Dermis microvascular lymphatic vessel endothelial cell (primary cell): ENCODE measurements at places on chromosomes 12 and 14. TPM values are rescaled to one million over a fixed set of nuclear protein-coding genes. Genes with fewer than 3 reads are reported as not detected.

DNA sequence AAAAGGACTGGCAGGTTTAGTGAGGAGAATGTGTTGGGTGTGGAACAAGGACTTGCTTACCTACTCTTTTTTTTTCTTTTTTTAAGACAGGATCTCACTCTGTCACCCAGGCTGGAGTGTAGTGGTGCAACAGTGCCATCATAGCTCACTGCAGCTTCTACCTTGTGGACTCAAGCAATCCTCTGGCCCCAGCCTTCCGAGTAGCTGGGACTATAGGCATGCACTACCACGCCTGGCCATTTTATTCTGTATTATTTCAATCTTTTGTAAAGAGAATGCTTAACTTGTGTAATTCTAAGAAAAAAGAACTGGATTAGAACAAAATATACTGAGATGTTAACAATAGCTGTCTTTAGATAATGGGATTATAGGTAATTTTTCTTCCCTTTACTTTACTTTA, 1.9 kb upstream of the VRTN start:
- DNase-seq: no peak

GRCh38 chr12:29082522-29082921, 66.6 kb upstream of the FAR2 start:
- DNase-seq: no peak

DNA sequence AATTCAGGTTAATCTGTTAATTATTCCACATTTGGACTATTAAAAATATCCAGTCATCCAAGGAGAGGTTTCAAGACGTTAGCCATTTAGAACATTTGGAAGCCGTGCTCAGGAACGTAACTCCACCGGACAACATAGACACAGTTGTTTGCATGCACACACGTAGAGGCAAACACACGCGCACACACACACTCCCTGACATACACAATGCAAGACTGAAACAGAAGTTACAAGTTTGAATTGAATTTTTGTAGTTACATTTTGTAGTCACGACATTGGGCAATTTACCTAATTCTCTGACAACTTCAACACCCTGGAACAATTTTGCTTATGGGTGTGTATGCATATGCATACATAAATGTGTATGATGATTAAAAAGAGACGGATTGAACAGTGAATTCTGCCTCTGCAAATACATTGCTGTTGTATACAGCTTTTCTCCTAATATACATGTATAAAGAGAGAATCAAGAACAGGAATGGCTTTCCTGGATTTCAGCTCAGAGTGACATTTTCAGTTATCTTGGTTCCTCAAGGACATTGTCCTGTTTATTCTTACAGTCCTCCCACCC, 298.8 kb downstream of the LRFN5 start:
- no peak for DNase-seq

- no peak for DNase-seq
Observed at GRCh38 chr12:102394200-102394599, 86.2 kb downstream of the IGF1 start.

DNA sequence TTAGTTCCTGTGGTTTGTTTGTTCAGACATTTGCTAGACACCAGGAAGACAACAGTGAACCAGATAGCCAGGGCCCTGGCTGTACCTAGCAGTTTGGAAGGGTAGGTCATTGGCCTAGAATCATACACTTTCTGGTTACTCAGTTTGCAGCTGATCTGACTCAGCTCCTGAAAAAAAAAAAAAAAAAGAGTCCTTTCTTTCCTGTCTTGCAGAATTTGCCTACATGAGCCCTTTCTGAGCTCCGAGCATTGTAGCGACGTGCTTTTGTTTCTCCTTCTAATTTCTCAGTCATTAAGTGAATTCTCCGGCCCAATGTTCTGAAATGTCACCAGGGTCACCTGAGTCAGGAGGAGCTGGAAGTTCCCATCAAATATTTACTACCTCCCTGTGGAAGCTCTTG, 2.4 kb downstream of the CABP1 start:
- no peak for DNase-seq

GRCh38 chr14:21702316-21702715, 28.7 kb upstream of the OR4E1 start:
- DNase-seq: no peak

DNA sequence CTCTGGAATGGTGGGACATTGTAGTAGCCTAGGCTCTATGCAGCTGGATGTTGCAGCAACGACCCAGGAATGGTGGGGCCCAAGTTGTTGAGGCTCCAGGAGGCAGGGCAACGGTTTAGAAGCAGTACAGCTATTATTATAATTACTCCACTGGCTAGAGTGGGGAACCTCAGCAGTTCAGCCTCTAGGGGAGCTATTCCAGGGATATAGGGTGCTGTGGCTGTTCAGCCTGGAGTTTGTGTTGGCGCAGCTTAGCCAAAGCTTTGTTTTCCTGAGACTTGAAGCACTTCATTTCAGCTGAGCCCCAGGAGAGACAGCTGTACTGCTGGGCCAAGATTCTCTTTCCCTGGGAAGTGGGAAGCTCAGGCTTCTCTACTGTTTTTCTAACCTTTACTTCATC, 1023.0 kb upstream of the ATXN7L3B start:
- no peak for DNase-seq

DNA sequence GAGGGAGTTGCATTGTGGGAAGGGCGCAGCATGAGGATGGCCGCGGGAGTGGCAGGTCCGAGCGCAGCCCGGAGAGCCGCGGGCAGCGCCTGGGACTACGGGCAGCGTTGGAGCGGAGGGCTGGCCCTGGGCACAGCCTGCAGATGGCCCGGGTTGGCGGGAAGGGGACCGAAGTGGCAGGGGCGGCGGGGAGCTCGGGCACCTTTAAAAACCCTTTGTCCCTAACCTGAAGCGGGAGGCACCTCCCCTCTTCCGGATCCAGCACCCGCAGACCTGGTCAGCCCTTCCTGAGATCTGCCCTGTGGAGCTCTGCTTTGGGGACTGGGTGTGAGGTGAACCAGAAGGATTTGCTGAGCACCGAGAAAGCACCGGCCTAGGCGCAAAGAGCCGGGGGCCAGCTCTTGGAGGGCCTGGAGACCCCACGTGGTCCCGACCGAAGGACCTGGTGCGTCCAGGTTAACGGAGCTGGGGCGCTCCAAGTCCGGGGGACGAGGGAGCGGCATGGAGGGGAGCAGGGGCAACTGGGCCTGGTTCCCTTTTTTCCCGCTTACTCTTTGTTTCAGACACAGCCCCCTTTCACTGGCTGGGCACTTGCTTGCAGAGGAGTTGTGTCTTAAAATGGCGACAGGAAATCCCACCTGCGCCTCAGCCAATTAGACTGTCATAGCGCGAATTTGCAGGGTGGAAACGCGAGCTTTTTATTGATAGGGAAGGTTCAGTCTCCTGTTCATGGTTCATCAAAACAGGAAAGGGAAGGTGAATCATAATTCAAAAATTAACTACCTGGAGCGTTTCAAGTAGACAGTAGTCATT, 792 bp upstream of the SLC38A1 start:
- peak; percentile 77 for DNase-seq

DNA sequence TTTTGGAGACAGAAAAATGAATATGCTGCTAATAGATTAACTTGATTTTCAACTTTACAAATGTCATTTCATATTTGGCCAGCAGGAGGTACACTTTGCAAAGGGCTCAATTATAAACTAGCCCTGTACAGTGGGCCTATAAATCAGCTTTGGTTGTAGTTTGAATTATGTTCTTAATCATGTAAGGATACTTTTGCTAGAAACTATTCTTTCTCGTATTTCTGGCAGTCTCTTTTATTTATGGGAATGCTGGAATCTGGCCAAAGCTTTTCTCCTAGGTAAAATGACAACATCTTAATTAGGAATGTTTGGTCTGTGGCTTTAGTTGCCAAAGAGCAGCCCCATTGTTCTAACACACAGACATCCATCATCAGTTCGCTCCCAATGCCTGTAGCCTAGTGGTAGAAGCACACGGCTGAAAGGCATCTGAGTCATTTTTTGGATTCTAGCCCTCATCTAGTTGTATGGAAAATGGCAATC, 1322.3 kb upstream of the SEL1L start:
- peak; percentile 29 for DNase-seq

DNA sequence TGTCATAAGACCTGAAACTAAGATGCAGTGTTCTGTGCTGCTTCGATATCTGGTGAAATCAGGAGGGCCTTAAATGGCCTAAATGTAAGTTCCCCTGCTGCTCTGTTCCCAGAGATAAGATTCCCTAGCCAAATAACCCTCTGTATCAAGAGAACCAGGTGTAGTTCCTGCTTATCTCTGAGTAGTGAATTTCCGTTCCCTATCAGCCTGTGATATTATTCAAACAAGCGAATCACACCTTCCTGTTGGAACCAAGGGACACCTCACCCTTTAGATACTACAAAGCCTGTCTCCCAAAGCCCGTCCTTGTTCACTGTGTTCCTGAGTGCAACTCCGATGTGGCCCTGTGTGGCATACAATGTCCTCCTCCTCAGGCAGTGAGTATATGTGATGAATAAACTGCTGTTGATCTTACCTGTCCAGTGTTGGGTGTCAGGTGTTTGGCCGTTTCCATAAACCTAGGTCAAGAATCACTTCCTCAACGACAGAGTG, 52.2 kb upstream of the COCH start:
- no peak for DNase-seq

The RNF31 gene
- total RNA-seq: 20.4 and 31.1 TPM in 2 replicates

The VDR gene
- total RNA-seq: under 0.01 TPM in 2 replicates

The NOXRED1 gene
- 0.13 and 0.26 TPM in 2 replicates for total RNA-seq

The SIX4 gene
- 0.51 TPM in 2 replicates for total RNA-seq
